ENCODE measurements at places on chromosomes 5 and 9. TPM values are rescaled to one million over a fixed set of nuclear protein-coding genes. Genes with fewer than 3 reads are reported as not detected.

DNA sequence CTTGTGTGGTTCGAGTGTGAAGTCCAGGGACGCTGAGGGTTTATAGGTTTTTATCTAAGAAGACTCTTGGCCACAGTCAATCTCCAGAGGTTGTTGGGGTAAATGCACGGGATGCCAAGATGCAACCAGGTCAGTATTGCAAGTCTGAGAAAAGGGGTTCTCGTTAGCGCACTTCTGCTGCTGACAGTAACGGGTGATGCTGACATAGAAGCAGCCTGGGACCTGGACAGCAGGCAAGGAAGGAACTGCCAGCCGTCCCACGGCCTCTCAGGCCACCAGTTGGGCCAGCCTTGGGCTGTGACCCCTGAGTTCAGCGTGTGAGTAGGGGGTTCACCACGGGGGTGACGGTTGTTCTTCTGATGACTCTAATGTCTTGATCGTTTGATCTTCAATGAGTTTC is 39.0 kb downstream of the TENT4A start:
- no peak overlapping the region for H3K4me3 ChIP-seq
- no peak for DNase-seq
- peaks cover 44% of the 10 kb centered on the region for H3K36me3 ChIP-seq
- H3K27ac ChIP-seq, result no peak overlapping the region

DNA sequence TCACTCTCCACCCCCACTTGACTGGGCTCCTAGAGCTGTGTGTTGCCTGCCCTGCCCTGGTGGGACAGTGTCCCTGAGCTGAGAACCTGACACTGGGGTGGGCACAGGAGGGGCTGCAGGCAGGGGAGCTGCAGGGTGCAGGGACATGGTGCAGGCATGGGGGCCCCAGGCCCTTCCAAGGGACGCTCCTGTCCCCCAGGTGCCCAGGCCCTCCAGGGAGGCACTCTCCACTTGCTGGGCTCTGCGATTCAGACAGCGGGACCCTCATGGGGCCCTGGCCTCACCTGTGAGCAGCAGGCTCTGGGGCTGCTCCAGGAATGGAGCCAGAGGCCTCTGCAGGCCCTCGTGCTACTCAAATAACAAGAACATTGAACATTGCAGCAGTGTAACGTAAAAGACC is 89.4 kb downstream of the BARX1 start:
- H3K27ac ChIP-seq, result no peak overlapping the region
- H3K36me3 ChIP-seq, result no peaks in the 10 kb centered on the region
- peaks cover 5% of the 10 kb centered on the region for H3K27me3 ChIP-seq
- no peak for DNase-seq

- no peak overlapping the region for H3K27ac ChIP-seq
- no peaks in the 10 kb centered on the region for H3K27me3 ChIP-seq
- no peak overlapping the region for H3K4me3 ChIP-seq
Observed at GRCh38 chr9:130426467-130426773, 18.3 kb upstream of the ASS1 start.

DNA sequence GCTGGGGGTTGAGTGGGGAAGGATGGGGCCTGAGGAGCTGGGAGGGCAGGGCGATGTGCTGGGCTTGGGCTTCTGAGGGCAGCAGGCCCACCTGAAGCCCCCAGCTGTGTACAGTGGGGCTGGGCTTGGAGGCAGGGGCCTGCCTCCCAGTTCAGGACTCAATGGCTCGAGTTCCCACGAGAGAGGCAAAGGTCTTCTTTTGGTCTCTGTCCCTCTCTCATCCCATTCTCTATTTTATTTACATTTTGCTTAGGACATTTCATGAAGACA is 180.6 kb downstream of the MACROH2A1 start:
- no peaks in the 10 kb centered on the region for H3K4me1 ChIP-seq
- H3K27me3 ChIP-seq, result no peaks in the 10 kb centered on the region
- no peaks in the 10 kb centered on the region for H3K36me3 ChIP-seq
- H3K27ac ChIP-seq, result no peak overlapping the region

- DNase-seq, result no peak
- no peaks in the 10 kb centered on the region for H3K4me1 ChIP-seq
- no peaks in the 10 kb centered on the region for H3K36me3 ChIP-seq
- H3K27ac ChIP-seq, result no peak overlapping the region
- H3K4me3 ChIP-seq, result no peak overlapping the region
Observed at GRCh38 chr5:149916334-149917072, 28.1 kb downstream of the PDE6A start.

GRCh38 chr5:154646745-154647113 is 108.4 kb upstream of the LARP1 start:
- H3K4me1 ChIP-seq, result peaks cover 15% of the 10 kb centered on the region
- no peak for DNase-seq
- no peak overlapping the region for H3K27ac ChIP-seq
- no peaks in the 10 kb centered on the region for H3K27me3 ChIP-seq
- H3K36me3 ChIP-seq, result no peaks in the 10 kb centered on the region

DNA sequence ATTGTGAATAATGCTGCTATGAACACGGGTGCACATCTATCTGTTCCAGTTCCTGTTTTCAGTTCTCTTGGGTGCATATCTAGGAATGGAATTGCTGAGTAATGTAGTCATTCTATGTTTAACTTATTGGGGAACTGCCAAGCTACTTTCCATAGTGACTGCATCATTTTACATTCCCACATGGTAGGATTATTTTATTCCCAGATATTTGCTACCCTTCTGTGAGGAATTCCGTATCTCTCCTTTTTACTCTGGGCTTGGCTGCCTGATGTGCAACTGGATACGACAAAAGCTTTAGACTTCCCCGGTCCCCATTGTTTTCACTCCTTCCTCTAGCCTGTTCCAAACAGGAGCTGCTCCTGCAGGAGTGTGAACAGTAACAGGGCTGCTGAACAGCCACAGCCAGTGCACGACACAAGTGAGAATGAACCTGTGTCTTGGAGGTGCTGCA is 7.2 kb downstream of the TAS2R1 start:
- H3K36me3 ChIP-seq, result no peaks in the 10 kb centered on the region
- no peaks in the 10 kb centered on the region for H3K27me3 ChIP-seq
- H3K27ac ChIP-seq, result no peak overlapping the region
- no peak for DNase-seq
- no peak overlapping the region for H3K4me3 ChIP-seq
- no peaks in the 10 kb centered on the region for H3K4me1 ChIP-seq

- H3K36me3 ChIP-seq, result no peaks in the 10 kb centered on the region
- no peak for DNase-seq
- no peak overlapping the region for H3K27ac ChIP-seq
- no peaks in the 10 kb centered on the region for H3K4me1 ChIP-seq
- no peak overlapping the region for H3K4me3 ChIP-seq
Observed at GRCh38 chr9:113299800-113300292, 3.3 kb downstream of the RNF183 start.

DNA sequence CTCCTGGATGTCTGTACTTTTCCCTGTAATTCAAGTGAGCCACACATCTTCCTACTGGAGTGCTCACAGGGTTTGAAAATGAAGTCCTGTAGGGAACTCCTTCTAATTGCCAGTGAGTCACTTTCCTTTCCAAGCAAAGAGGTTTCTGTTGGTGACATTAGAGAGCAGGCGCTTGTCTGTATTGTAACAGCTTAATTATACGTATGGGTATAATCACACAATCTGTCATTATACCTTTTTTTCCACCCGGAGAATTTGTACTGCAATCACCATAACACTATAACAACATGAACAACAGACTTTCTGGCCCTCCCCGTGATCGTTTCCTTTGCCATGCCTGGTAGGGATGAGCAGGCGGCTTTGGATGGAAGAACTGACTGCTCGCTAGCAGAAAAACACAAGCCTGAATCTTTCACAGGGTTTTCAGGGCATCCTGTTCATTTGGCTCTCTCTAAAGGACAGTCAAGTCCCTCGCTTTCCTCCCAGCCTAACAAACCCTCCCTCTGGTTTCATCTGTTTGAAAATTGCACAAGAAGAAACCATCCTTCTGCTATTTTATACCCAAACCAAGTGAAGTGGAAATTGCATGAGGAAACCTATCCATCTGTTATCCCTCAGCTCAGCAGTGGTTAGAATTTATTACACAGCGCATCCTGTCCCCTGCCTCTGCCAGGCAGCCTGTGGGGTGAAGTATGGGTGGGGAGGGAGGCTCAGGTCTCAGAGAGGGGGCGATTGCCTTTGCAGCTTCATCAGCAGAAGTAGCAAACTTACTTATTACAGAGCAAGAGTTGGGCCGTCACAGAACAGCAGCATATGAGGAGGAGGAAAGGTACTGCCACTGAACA is 307.0 kb upstream of the TLE4 start:
- H3K36me3 ChIP-seq, result no peaks in the 10 kb centered on the region
- H3K4me3 ChIP-seq, result no peak overlapping the region
- no peaks in the 10 kb centered on the region for H3K4me1 ChIP-seq
- no peaks in the 10 kb centered on the region for H3K27me3 ChIP-seq
- DNase-seq, result no peak
- H3K27ac ChIP-seq, result no peak overlapping the region

- H3K4me3 ChIP-seq, result no peak overlapping the region
- DNase-seq, result no peak
- H3K36me3 ChIP-seq, result no peaks in the 10 kb centered on the region
- H3K4me1 ChIP-seq, result no peaks in the 10 kb centered on the region
- H3K27ac ChIP-seq, result no peak overlapping the region
Observed at GRCh38 chr5:34806532-34806931, 32.4 kb upstream of the TTC23L start.

- no peak overlapping the region for H3K27ac ChIP-seq
- H3K27me3 ChIP-seq, result no peaks in the 10 kb centered on the region
- H3K36me3 ChIP-seq, result no peaks in the 10 kb centered on the region
- no peak for DNase-seq
- H3K4me3 ChIP-seq, result no peak overlapping the region
Observed at GRCh38 chr9:110076894-110077725, 130.8 kb downstream of the C9orf152 start.

GRCh38 chr9:70502690-70503089 is 88.2 kb upstream of the KLF9 start:
- H3K27ac ChIP-seq, result no peak overlapping the region
- no peaks in the 10 kb centered on the region for H3K4me1 ChIP-seq
- DNase-seq, result no peak
- no peaks in the 10 kb centered on the region for H3K36me3 ChIP-seq
- no peak overlapping the region for H3K4me3 ChIP-seq

- H3K36me3 ChIP-seq, result no peaks in the 10 kb centered on the region
- no peaks in the 10 kb centered on the region for H3K4me1 ChIP-seq
- no peak overlapping the region for H3K27ac ChIP-seq
- no peaks in the 10 kb centered on the region for H3K27me3 ChIP-seq
- no peak for DNase-seq
Observed at GRCh38 chr5:28710360-28710759, 1672.0 kb upstream of the CDH9 start.

DNA sequence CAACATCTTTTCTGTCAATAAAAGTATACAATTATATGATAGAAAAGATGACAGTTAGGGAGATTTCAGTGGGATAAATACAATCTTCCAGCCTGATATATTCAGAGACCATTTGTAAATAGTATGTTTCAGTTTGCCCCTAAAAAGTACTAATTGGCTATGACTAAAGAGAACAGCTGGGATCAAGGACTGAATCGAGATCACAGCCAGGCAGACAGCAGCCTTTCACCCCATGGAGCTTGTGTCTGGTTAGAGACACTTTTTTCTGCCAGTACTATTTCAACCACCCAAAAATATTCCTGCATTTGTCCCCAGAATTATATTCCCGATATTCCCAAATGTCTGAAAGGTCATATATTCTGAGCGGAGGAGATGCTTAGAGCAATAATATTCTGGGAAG is 577.3 kb upstream of the TLE4 start:
- no peak for DNase-seq
- H3K36me3 ChIP-seq, result no peaks in the 10 kb centered on the region
- no peak overlapping the region for H3K4me3 ChIP-seq

DNA sequence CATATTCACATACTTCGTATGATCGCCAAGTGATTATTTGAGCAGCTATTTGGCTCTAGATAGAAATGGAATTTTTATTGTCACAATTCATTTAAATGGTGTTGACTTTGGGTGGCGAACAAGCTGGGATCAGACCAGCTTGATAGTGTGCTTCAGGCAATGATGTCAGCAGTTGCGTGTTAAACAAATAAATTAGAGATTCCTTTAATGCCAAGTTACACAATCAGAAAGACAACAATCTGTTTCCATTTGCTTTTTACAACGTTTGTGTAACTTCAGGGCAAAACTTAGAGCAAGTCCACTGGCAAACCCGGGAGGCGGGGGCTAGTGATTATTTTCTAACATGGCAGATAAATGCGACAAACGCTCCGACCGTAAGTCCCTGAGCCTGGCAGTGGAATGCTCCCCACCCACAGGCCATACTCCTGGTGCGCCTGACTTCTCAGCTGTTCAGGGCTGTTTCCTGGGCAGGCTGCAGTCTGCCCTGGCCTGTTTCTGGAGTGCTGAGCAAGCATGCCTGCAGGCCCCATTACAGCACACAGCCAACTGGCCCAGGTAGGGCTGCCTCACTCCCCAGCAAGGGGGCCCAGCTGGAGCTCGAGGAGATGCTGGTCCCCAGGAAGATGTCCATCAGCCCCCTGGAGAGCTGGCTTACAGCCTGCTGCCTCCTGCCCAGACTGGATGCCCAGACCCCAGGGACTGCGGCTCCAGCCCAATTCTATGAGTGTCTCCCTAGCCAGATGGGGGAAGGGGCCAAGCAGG is 88.7 kb downstream of the BASP1 start:
- H3K36me3 ChIP-seq, result no peaks in the 10 kb centered on the region
- H3K4me1 ChIP-seq, result no peaks in the 10 kb centered on the region
- no peak overlapping the region for H3K27ac ChIP-seq
- DNase-seq, result no peak

- DNase-seq, result no peak
- H3K4me3 ChIP-seq, result no peak overlapping the region
- no peaks in the 10 kb centered on the region for H3K27me3 ChIP-seq
- H3K4me1 ChIP-seq, result no peaks in the 10 kb centered on the region
- H3K36me3 ChIP-seq, result no peaks in the 10 kb centered on the region
- H3K27ac ChIP-seq, result no peak overlapping the region
Observed at GRCh38 chr5:158998793-158999325, 100.9 kb downstream of the EBF1 start.

DNA sequence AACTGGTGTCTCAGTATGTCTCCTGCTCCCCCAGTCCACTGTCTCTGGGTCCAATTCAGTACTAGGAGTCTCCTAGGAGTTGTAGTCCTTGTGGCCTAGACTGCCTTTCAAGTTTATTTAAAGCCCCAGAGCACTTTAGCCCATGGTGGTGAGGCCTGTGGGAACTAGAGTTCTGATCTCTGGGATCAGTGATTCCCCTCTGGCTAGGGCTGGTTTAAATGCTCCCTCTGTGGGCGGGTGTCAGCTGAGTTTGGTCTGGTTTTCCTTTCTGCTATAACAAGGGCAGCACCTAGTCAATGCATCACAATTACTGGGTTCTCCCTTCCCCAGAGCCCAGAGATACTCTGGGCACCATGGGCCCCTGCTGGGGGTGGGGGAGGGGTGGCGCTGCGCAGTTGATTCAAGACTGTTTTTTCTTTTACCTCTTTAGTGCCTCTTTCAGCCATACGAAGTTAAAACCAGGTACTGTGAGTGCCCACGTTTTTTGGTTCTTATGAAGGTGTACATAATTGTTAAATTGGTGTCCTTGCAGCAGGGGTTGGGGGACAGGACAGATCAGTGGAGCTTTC is 9.3 kb upstream of the SLC36A3 start:
- H3K36me3 ChIP-seq, result no peaks in the 10 kb centered on the region
- no peak for DNase-seq
- no peaks in the 10 kb centered on the region for H3K4me1 ChIP-seq
- H3K27me3 ChIP-seq, result peaks cover 4% of the 10 kb centered on the region
- H3K4me3 ChIP-seq, result no peak overlapping the region

The CBY3 gene
- not detected for total RNA-seq

The NR5A1 gene
- total RNA-seq, result not detected

The CMBL gene
- total RNA-seq, result 0.45 TPM

The TESK1 gene
- 40.7 TPM for total RNA-seq
